ENCODE measurements at places on chromosomes 13 and 19.

DNA sequence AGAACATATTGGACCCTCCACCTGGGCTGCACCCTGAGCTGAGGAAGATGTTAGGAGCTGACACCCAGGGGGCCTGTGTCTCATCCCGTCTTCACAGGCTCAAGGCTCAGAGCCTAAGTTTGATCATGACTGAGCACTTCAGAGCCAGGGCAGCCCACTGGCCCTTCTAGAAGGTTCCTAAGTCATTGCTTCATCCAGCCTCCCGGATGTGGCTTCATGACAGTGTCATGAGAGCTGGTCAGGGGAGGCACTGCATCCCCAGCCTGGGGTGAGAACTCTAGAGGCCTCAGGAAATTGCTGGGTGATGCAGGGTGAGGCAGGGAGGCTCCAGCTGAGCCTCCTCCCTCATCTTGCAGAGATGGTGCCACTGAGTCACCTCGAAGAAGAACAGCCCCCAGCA is 24.9 kb upstream of the PIK3R2 start:
- DNase-seq, result no peak

DNA sequence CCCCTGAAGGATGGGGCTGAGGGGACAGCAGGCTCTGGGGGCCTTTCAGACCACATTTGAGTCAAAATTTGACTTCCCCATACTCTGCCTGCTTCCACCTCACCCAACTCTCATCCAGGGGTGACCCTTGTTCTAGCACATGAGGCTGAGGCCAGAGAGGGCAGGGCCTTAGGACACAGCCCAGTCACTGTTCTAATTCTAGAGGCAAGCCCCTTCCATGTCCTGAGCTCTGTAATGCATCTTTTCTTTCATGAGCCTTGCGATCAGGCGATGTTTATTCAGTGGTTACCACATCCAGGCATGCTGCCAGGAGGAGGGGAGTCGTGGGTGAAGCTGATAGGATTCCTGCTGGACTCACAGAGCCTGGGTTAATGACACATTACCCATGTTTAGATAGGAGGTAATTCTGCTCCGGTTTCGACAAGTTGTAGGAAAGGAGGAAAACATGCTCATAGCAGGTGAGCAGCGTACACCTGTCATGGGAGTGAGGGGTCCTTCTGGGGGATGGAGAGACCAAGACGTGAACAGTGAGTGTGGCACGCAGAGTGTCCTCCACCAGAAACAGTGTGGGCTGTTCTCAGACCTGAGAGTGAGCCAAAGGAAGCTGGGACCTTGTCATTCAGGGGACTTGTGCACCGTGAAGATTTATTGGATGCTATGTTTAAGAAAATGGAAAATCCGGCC is 9.3 kb downstream of the RPS9 start:
- no peak for DNase-seq

DNA sequence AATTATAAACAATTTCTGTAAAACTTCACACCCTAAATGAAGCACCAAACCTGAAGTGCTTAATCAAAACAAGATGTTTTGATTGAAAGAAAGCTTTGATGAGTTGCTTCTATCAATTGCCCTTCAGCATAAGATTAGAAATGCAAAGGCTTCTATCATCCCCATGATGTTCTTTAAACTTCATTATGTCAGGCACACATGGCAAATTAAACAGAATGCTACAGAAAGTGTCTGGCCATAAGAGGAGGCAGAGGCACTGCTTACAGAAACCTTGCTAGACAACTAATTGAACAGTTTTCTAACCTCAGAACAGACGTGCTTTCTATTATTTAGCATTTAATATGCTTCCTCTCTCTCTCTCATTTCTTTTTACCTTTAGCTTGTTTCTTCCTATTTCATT is 228.1 kb downstream of the DCLK1 start:
- DNase-seq, result no peak

GRCh38 chr19:54302257-54302656 is 10.7 kb downstream of the LILRA5 start:
- DNase-seq, result no peak

- peak; percentile 15 for DNase-seq
These were observed at the start of gene PLIN5 for GRCh38 chr19:4534836-4535658. PLIN5 (minus strand) TSS chr19:4535224; CDS start chr19:4534074, 1,150 bp downstream.

DNA sequence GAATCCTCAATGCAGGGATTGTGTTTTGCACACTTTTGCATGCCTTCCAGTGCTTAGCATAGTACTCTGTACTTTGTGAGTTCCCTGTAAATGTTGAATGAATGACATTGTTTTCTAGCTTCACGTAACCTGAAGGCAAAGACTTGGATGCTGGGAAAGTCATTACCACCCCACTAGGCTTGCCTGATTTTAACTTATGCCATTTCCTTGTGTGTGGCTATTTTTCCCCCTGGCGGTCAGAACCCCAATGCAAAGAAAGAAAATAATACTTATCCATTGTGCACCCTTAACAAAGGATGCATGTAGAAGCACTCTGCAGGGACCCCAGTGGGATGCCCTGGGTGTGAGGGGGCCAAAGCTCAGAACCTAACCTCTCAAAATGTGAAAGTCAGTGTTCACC is 1.2 kb upstream of the ENOX1 start:
- DNase-seq, result no peak

DNA sequence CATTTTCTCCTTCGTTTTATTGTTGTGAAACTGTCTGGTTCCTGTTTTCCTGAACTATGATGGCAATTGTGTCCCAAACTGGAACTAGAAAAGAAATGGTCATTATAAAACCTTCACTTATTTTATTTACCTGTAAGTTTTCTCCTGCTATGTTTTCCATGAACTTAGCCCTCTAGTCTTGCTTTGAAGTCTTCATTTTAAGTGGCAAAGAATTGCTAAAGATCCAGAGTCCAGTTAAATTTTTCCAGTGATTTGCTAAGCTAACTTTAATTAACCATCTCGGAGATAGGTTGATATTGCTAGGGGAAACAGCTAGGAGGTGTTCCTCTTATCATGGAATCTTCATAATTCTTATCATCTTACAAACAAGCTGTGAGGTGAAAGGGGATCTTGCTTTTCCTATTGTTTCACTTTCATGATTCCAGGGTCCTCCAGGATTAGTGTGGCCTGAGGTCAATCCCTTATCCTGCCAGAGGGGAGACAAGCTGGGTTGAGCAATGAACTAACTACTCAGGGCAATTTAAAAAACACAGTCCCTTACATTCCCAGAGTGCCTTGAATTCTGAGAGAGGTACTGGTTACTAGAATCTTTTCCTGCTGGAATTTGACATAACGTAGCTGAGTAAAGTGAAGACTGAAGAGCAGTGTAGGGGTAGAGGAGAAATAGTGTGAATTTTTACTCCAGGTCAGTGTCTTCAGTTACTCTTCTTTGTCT is 112.5 kb downstream of the ESD start:
- DNase-seq, result no peak

DNA sequence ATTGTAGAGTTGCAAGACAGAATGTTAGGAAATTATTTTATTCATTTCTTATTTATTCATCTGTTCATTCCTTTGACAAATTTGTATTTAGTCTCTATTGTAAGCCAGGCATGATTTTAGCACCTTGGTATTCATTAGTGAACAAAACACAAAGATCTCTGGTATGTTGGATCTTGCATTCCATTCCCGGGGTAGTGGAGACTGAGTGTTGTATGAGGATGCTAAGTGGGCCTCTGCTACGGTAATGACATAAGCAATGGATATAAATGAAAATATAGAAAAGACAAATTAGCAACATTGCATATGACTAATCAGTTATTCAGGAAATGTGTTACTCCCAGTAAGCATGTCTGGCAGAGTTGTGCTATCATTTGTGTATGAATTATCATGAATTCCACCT is 449.3 kb downstream of the PCDH17 start:
- DNase-seq, result no peak

DNA sequence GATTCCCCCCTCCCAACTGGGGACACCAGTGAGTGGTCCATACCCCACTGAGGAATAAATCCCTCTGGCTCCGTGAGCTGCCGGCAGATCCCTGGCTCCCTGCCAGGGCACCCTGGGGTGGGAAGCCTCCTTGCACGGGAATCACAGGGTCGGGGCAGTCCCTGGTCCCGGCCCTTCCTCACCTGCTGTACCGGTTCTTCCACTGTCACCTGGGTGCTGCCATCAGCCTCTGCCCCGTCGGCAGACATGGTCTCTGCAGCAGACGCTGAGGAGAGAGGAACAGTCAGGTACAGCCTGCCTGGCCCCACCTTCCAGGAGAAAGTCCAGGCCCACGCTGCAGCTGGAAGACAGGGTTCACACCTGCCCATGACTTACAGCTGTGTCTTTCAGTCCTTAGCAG is 6.3 kb downstream of the PLIN3 start:
- no peak for DNase-seq

DNA sequence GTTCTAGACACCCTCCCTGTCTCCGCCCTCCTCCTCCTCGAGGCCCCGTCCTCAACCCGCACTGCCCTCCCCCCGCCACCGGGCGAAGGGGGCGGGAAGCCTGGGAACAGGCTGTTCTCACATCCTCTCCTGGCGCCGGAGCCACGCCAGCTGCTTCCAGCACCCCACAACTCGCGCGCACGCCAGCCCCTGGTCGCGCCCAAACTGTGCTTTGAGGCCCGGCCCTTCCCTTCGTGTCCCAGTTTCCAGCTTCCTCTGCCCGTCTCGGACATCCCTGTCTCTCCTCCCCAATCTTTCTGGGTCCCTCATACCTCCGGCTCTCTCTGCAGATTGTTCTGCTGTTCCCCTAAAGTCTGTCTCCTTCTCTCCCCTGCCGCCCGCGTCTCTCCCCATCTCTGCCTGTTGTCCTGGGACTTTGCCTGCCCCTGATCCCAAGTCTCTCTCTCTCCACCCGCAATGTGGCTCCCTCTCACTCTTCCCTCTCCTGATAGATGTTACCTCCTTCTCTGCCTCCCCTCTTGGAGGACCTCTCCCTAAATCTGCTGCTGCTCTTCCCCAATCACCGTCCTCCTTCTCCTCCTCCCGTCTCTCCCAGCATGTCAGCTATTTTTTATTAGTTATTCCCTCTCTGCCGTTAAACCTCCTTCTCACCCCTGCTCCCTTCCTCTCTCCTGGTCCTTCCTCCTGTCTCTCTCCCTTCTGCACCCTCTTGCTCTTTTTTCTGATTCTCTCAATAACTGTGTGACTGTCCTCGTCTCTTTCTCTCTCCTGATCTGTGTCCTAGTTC is 14.2 kb downstream of the DPF1 start:
- no peak for DNase-seq

- DNase-seq, result no peak
These were observed 83.6 kb downstream of the FGF14 start for GRCh38 chr13:102318233-102318632.

- DNase-seq, result no peak
These were observed 1.2 kb downstream of the ZNF8 start for GRCh38 chr19:58279925-58280316.

- no peak for DNase-seq
These were observed 31.1 kb downstream of the RB1 start for GRCh38 chr13:48334534-48335127.

- DNase-seq, result no peak
These were observed 538.6 kb upstream of the MIR17HG start for GRCh38 chr13:90808838-90809237.

- DNase-seq, result no peak
These were observed 68.4 kb upstream of the ARHGEF7 start for GRCh38 chr13:111046590-111047141.

- DNase-seq, result no peak
These were observed 68.7 kb downstream of the SLC7A1 start for GRCh38 chr13:29526741-29527140.

DNA sequence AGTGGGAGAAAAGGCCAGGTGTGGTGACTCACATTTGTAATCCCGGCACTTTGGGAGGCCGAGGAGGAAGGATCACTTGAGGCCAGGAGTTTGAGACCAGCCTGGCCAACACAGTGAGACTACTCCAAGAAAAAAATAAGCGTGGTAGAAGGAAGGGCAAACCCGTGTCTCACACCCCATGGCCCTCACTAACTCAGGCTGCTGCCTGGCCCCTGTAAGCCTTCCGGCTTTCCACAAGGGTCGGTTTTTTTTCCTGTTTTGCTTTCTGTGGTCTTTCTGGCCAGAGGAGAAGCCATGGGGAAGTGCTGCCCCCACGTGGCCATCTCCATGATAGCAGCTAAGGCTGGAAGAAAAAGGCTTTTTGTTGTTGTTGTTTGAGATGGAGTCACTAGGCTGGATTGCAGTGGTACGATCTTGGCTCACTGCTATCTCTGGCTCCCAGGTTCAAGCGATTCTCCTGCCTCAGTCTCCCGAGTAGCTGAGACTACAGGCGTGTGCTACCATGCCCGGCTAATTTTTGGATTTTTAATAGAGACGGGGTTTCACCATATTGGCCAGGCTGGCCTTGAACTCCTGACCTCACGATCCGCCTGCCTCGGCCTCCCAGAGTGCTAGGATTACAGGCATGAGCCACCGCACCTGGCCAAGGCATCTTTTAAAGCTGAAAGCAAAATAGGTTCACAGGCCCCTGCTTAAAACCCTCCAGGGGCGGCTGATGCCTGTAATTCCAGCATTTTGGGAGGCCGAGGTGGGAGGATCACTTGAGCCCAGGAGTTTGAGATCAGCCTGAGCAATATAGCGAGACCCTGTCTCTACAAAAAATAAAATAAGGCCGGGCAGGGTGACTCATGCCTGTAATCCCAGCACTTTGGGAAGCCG is 7.5 kb upstream of the ARHGEF18 start:
- peak; percentile 68 for DNase-seq

- DNase-seq, result peak; percentile 12
These were observed 192.8 kb upstream of the TSC22D1 start for GRCh38 chr13:44768775-44769581.

- DNase-seq, result peak; percentile 74
These were observed 86.0 kb downstream of the GADD45B start for GRCh38 chr19:2561895-2562294.

DNA sequence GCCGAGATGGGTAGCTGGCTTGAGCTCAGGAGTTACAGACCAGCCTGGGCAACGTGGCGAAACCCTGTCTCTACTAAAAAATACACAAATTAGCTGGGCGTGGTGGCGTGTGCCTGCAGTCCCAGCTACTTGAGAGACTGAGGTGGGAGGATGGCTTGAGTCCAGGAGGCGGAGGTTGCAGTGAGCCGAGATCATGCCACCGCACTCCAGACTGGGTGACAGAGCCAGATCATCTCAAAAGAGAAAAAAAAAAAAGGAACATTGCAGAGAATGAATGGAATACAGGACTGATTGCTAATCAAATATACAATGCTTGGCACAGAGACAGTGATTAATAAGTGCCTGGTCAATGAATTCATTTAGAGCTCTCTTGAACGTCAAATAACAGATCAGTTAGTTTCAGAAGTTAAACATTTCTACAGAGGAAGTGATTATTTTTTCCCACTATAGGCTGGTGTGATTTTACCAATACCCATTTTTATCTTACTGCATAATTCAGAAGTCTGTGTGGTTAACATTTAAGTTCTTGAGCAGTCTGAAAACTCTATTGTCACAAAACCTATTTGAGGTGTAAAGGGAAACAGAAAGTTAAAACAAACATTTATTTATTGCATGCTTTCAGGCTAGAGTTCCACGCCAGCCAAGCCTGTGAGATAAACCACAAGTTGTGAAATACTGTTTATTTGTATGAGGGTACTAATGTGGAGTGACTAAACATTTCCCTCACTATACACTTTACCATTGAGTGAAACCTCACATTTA is 7.7 kb upstream of the TBC1D4 start:
- DNase-seq, result no peak

DNA sequence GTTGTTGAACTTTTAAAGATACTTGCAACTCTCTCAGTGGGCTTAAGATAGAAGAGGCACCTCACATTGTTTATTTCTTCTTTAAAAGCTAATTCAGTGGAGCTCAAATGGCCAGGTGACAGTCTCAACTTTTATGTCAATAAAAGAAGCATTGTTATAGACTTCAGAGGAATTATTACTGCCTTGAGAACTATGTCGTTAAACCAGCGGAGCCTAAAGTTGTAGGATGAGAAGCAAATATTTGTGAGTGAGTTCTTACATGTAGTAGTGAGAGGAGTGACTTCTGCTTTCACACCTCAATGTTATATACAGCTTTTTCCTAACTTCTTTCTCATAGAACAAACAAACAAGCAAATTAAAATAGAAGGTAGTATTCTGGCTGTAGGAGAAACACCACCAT is 31.2 kb upstream of the DGKH start:
- no peak for DNase-seq
